ENCODE measurements at places on chromosomes 5 and 9. TPM values are rescaled to one million over a fixed set of nuclear protein-coding genes. Genes with fewer than 3 reads are reported as not detected.

DNA sequence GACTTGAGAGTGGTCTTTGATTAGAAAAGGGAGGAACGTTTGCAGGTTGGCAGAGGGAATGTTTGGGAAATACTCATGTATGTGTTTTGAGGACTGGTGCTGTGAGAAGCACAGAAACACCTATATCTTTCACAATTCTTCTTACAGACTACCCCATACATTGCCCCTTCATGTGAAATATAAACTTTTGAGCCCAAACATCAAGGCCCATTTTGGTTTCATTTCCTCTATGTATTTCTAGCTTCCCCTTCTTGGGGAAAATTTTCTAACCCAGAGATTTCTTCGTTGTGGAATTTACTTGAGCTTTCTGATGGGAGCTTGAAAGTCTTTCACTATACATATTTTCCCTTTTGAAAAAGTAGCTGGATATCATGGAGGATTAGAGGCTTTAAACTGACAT, 67.6 kb downstream of the FYB1 start:
- no peak for DNase-seq
- no peaks in the 10 kb centered on the region for H3K36me3 ChIP-seq
- H3K4me1 ChIP-seq = peaks cover 8% of the 10 kb centered on the region
- H3K4me3 ChIP-seq = no peak overlapping the region
- H3K27ac ChIP-seq = no peak overlapping the region

DNA sequence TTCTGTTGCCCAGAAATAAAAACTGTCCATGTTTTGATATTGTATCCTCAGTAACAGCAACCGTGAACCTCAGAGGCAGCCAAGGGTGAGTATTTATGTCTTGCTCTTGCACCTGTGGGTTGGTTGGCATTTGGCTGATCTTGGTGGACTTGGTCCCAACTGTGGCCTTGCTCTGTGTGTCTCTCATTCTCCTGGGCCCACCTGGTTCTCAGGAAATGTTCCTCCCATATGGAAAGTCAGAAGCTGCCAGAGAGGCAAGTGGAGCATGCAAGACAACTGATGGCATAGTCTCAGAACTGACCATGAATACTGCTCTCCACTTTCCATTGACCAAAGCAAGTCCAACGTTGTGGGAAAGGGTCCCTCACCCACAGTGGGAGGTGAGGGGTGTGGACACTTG, 13.6 kb upstream of the NINJ1 start:
- H3K36me3 ChIP-seq = no peaks in the 10 kb centered on the region
- H3K27me3 ChIP-seq = no peaks in the 10 kb centered on the region

TAF11L10 gene
- not detected for total RNA-seq

MARCOL gene
- total RNA-seq = not detected

DND1 gene
- total RNA-seq = 0.47 TPM

DNA sequence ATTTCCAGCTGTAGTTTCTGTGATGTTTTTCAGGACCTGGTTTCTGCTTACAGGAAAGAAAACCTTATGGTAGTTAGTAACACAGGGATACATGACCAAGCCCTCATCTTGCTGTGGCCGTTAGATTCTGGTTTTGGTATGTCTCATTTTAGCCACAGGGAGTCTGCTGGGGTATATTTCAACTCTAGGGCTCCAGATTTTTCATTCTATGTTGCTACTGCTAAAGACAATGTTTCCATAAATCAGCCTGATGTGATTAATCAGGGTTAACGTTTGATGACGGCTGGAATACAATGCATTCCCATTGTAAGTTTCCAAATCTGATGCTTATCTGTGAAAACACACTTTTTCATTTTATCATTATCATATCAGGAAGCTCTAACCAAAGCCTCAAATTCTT, 48.2 kb downstream of the P4HA2 start:
- no peaks in the 10 kb centered on the region for H3K36me3 ChIP-seq
- no peak overlapping the region for H3K4me3 ChIP-seq
- DNase-seq = no peak
- no peaks in the 10 kb centered on the region for H3K27me3 ChIP-seq
- peaks cover 21% of the 10 kb centered on the region for H3K4me1 ChIP-seq
- no peak overlapping the region for H3K27ac ChIP-seq

GRCh38 chr5:161799316-161799715, 48.6 kb upstream of the GABRA1 start:
- no peak overlapping the region for H3K4me3 ChIP-seq
- no peaks in the 10 kb centered on the region for H3K36me3 ChIP-seq
- no peak for DNase-seq
- no peaks in the 10 kb centered on the region for H3K27me3 ChIP-seq
- no peak overlapping the region for H3K27ac ChIP-seq

- no peaks in the 10 kb centered on the region for H3K36me3 ChIP-seq
- H3K4me1 ChIP-seq = peaks cover 8% of the 10 kb centered on the region
- no peaks in the 10 kb centered on the region for H3K27me3 ChIP-seq
- DNase-seq = no peak
Observed at GRCh38 chr5:68047035-68047434, 168.5 kb upstream of the PIK3R1 start.

DNA sequence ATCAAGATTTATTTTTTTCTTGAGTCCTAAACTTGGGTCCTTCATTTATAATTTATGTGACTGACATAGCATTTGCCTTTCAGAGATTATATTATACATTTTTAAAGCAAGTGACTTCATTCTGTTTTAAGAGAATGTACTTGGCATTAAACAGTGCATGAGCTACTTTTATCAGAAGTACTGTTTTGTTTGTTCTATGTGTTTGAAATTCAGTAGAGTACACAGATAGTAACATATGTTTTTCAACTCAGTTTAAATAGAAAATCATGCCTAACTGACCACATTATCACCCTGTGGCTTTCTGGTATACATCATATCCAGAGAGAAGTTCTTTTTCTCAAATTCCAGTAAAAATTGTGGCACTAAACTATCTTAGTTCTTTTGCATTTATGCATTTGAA, 335.3 kb upstream of the CDH18 start:
- H3K4me3 ChIP-seq = no peak overlapping the region
- no peaks in the 10 kb centered on the region for H3K27me3 ChIP-seq
- DNase-seq = no peak
- no peaks in the 10 kb centered on the region for H3K36me3 ChIP-seq
- no peaks in the 10 kb centered on the region for H3K4me1 ChIP-seq

DNA sequence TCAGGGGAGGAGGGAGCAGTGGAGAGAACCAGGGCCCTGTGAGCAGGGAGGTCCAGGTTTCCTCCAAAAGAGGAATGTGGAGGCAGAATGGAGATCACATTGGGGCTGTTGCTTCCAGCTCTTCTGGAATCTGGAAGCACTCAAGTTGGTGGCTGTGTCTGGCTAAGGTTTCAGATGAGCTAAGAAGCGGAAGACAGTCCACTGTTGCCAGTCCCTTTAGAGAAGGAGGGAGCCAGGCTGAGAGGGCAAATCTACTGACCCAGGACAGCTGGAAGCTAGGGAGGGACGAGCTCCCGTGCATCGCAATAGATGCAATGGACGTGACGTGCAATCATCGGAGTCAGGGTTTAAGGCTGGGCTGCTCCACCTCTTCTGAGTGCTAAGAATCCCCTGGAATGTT, 71.2 kb downstream of the TENT4A start:
- no peaks in the 10 kb centered on the region for H3K36me3 ChIP-seq
- peaks cover 36% of the 10 kb centered on the region for H3K27me3 ChIP-seq
- no peak overlapping the region for H3K27ac ChIP-seq
- H3K4me3 ChIP-seq = no peak overlapping the region
- no peaks in the 10 kb centered on the region for H3K4me1 ChIP-seq

FBN2 gene
- total RNA-seq = 34.1 TPM

DBH gene
- total RNA-seq = not detected

DNA sequence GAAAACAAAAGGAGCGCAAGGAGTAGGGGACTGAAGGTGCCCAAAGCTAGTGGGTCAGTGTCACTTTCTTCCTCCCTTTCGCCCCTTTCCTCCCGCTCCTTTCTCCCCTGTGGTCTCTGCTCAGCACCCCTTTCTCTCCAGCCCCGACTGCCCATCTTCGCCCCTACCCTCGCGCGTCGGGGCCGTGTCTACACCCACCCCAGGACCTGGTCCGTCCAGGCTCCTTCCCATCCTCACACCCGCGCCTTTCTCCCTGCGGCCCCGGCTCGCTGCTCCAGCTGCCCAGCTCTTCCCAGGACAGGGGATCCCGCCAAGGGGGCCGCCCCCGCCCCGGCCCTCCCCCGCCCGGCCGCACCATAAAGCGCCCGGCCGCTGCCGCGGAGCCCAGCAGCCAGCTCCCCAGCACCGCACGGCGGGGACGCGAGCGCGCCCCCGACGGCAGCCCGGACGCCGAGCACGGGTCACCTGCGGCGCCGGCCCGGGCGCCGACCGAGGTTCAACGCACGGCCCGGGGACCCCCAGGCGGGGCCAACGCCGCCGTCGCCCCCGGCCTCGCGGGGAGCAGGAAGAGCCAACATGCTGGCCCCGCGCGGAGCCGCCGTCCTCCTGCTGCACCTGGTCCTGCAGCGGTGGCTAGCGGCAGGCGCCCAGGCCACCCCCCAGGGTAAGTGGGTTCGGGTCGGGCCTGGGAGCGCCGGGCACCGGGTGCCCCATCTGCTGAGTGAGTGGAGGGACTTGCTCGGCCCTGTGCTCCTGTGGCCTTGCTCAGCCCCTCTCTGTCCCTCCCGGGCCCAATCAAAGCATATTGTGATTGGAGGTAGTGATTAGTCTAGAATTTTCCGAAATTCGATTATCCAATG, at the start of gene THBS4:
Gene THBS4, plus strand, starts transcription at position 387 of the 860 bp plus-strand sequence. Its CDS starts 190 bp downstream, at position 577.
- H3K4me3 ChIP-seq = peak within 1 kb of the TSS; percentile 65
- no peaks in the 10 kb centered on the region for H3K36me3 ChIP-seq
- H3K4me1 ChIP-seq = peaks cover 4% of the 10 kb centered on the region

DNA sequence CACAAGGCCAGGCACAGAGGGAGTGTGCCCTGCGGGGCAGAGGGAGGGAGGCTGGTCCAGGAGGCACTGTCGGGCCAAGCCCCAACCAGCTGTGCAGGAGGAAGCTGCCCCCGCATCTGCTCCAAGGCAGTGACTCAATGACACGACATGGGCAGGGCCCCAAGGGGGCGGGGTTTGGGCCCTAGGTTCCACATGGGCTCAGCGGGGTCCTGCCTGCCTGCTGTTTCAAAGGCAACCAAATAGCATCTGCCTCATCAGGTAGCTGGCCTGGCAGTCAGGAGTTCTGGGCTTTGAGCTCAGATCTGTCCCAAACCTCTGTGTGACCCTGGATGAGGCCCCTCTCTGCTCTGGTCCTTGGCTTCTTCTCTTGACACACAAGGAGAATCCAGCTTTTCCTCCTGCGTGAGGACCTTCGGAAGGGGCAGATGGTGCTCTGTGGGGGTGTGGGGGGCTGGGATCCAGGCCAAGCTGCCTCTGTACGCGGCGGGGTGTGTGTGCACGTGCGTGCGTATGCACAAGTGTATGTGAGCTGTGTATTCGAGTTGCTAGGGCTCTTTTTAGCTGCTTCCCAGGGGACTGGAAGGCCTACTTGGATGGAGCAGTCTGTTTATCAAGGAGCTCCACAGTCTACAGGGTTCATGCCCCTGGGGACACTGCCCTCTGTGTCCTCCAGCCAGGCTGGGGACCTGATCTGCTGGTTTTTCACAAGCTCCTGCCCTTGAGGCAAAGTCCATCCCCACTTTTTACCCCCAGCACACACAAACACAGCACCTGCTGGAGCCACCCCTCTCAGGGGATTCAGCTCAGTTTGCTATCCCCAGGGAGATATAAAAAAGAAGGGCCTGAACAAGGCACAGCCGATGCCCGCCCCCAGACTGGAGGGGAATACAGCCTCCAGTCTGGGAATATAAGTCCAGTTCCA, 138.9 kb downstream of the RGS3 start:
- no peak overlapping the region for H3K4me3 ChIP-seq
- peak overlapping the region; percentile 94 for H3K27ac ChIP-seq
- peaks cover 63% of the 10 kb centered on the region for H3K4me1 ChIP-seq
- no peaks in the 10 kb centered on the region for H3K27me3 ChIP-seq
- peaks cover 9% of the 10 kb centered on the region for H3K36me3 ChIP-seq

DNA sequence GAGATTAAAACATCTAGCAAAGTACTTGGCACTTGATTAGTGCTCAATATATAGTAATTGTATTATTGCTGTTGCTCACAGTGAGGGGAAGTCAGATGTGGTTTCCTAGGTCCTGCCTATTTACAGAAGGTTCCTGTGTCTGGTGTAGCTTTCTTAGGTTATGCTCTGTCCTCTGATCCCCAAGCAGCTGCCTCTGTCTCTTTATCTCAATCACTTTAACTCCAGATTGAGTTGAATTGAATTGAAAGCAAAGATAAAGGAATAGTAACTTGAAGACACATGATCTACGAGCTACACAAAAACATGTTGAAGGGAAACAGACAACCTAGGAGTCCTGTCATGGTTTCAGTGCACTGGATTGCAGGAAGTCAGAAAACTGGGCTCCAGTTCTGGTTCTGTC, 113.9 kb upstream of the ADAMTSL1 start:
- H3K4me1 ChIP-seq = peaks cover 32% of the 10 kb centered on the region
- H3K27ac ChIP-seq = no peak overlapping the region
- no peaks in the 10 kb centered on the region for H3K36me3 ChIP-seq

DNA sequence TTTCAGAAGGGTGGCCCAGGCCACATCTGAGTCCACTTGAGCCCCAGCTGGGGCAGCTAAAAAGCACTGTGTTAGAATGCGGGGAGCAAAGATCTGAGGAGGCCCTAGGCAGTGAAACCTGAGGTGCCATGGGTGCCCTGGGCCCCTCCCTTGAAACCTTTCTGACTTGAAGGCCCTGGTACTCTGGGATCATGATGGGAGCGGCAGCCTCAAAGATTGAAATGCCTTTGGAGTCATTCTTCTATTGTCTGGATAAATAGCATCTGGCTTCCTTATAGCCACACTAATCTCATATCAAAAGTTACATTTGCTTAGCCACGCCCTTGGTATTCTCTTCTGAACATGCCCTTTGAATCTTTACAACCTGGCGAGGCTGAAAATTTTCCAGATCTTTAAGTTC, 7.7 kb upstream of the SEMA5A start:
- peaks cover 35% of the 10 kb centered on the region for H3K36me3 ChIP-seq
- H3K27me3 ChIP-seq = no peaks in the 10 kb centered on the region
- no peak overlapping the region for H3K4me3 ChIP-seq
- no peaks in the 10 kb centered on the region for H3K4me1 ChIP-seq

CER1 gene
- not detected for total RNA-seq
